Epithelial cell of prostate (primary cell): ENCODE measurements at places on chromosomes 2 and 18.
A peak's percentile ranks its signal among the peaks of the same experiment; 100 is the strongest.

DNA sequence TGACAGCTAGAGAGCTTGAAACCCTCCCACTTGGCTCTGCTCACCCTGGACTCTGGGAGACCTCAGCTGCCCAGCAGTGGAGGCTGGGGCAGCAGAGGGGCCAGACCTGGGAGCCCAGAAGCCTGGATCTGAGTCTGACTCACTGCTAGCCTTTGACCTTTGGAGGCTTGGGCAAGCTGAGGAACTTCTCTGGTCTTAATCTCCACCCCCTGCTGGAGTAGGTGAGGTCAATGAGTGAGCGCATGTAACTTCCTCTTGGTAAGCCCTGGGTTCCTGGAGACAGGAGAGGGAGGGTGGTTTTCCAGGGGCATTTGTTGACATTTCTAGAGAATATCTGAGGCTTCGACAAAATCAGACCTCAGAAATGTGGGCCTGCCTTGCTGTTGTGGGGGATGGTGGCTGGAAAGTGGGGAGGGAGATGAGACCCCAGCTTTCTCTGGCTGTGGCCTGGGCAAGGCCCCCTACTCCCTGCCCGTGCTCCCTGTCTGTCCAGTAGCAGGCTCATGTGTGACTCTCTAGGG lies 73.0 kb upstream of the YWHAQ start:
- DNase-seq, result no peak

GRCh38 chr18:58863539-58864145 lies 1.0 kb upstream of the ZNF532 start:
- no peak for DNase-seq

GRCh38 chr2:143398781-143399180 lies 269.6 kb downstream of the ARHGAP15 start:
- peak; percentile 49 for DNase-seq

- no peak for DNase-seq
Observed at GRCh38 chr2:195021711-195022507, 635.1 kb upstream of the SLC39A10 start.
